ENCODE measurements at places on chromosomes 16 and 17.

DNA sequence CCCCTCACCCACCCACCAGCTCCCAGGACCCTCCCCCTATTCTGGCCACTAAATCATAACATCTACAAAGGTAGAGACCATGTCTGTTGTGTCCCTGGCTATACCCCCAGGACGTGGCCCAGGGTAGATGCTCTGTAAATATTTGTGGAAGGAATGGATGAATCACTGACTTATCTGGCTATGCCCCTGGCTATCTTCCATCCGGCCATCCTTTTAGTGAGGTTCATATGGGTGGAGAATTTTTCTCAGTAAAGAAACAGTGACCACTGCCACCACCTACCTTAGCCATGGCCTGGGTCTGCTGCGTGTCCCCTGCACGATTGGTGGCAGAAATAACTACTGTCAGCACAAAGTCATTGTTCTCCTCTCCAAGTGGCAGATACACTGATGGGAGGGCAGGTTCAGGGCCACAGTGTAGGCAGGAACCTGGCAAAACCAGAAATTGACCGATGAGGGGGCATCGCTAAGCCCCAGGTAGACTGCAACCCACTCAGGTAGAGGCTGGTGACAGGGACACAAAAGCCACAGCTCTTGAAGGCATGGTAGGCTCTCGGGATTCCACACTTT, 63.1 kb upstream of the BCO1 start:
- peak; percentile 30 for DNase-seq

GRCh38 chr16:1050516-1050915, 22.0 kb upstream of the SSTR5 start:
- no peak for DNase-seq

DNA sequence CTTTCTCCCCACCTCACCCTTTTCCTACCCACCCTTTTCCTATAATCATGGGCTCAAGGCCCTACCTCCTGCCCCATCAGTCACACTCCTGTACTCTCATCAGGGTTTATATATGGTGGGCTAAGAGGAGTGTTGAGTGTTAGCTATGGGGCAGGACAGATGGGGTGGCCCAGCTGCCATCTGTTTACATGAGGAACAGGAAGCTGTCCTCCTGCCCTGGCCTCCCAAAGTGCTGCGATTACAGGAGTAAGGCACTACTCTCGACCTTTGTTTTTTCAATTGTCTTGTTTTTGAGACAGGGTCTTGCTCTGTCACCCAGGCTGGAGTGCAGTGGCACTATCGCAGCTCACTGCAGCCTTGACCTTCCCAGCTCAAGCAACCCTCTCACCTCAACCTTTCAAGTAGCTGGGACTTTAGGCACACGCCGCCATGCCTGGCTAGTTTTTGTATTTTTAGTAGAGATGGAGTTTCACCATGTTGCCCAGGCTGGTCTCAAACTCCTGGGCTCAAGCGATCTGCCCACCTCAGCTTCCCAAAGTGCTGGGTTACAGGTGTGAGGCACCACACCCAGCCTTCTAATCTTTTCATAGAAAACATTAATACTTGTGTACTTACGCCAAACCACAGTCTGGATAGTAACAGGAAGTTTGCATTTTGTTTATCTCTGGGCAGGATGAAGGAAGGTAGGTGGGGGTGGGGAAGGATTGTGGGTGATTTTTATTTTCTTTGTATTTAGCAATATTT, 1.6 kb downstream of the TRADD start:
- DNase-seq, result no peak

DNA sequence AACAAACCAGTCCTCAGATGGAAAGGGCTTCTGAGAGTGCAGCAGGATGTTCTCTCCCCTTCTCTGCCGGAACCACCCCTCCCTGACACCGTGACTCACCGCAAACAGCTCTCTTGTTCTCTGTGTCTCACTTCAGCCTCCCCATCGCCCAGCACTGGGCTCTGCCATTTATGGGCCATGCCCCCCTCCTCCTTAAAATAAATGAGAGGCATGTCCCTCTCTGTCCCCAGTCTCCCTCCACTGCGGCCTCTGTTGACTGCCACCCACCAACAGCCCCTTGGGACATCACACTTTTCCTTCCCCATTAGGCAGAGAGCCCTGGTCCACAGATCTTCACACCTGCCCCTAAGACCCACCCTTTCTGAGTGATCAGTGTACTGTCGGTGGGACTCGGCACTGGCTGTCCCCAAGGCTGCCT, 6.3 kb downstream of the CCDC102A start:
- DNase-seq, result no peak

GRCh38 chr17:54947396-54947795, 21.1 kb downstream of the COX11 start:
- DNase-seq, result no peak
